ENCODE measurements at places on chromosomes 3 and 15. TPM values are rescaled to one million over a fixed set of nuclear protein-coding genes. Genes with fewer than 3 reads are reported as not detected.

The GPR176 gene
- 8.8 TPM for total RNA-seq

The AGBL1 gene
- 0.73 TPM for total RNA-seq

The TFRC gene
- 116 TPM for total RNA-seq

The SPATA12 gene
- not detected for total RNA-seq

The RBP2 gene
- not detected for total RNA-seq

All from melanocyte of skin (primary cell).